T-cell (primary cell): ENCODE measurements at places on chromosomes 6 and 20. TPM values are rescaled to one million over a fixed set of nuclear protein-coding genes. Genes with fewer than 3 reads are reported as not detected.
A peak's percentile ranks its signal among the peaks of the same experiment; 100 is the strongest.

Gene ASIP
- total RNA-seq: not detected

Gene C6orf118
- not detected for total RNA-seq

Gene BTN1A1
- total RNA-seq: not detected

DNA sequence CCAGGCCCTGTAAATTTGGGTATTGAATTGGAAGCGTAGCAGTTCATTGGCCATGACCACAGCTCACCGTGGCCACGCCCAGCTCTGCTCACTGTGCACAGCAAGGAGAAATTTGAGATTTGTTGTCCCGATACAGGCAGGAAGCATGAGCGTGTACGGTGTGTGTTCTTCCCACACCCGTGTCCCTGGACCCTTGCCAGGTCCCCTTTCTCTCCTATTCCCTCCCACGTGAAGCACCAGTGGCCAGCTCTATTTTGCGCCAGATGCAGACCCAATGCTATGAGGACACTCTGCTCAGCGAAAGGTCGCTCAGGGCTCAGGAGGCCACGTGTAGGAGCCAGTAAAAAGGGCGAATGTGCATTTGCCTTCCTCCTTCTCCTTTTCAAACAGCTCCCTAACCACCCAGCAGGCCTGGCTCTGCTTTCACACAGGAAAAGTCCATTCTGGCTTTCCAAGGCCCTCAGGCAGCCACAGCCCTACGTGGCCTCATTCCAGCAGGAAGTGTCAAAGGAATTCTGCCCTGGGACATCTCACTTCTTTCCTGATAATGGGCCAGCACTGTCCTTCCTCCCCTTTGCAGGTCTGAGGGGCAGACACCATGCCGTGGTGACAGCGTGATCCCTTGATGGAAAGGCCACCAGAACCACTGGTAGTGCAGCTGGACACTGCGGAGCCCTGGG is 499.2 kb upstream of the CDH4 start:
- DNase-seq: no peak

- no peak for DNase-seq
Measured at GRCh38 chr20:16407251-16408067, 165.8 kb downstream of the KIF16B start.

DNA sequence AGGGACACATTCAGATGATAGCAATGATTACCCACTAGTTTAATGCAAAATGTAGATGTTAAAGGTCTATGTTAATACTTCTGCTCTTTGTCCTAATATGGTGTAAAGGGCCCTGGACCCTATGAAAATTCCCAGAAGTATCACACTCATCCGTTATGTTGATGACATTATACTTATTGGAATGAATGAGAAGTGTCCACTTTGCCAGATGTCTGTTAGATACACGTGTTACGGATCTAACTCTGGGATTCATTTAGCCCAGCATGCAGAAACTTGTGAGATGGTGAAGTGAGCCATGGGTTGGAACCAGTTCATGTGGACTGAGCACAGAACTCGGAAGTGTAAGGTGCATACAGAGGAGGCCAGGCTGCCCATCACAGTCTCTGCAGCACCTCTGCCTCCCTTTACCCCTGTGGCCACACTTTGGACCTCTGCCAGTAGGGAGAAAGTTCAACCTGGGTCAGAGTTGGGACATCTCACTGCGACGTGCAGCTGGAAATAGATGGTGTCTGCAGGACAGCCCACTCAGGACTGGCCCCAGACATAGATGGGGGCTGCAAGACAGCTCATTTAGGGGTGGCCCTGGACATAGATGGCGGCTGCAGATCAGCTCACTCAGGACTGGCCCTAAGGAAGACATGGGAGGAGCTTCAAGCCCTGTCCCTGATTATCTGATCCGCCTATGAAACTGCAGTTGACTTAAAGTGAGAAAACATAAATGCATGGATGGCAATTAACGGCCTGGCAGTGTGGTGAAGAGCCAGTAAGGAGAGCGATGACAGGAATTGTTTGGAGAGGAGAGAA is 71.2 kb upstream of the THBS2 start:
- DNase-seq: no peak

GRCh38 chr6:159062564-159062945 is 17.8 kb upstream of the TAGAP start:
- peak; percentile 62 for DNase-seq

DNA sequence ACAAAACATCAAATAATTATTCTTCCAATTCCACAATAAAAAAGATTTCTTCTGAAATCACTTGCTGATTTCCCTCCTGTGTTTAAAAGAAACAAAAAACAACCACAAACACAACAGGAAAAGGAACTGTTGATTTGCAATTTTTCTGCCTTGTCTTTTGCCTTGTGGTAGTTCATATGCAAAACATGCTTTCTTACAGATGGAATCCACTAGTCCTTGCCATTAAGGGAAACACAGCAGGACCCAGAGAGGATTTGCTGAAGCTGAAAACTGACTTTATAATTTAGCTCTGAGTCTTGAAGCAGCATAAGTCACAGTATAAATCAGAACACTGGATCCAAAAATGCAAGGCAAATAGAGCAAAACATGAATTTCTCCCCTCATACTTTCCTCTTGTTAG is 328.8 kb downstream of the PHF3 start:
- DNase-seq: no peak

- DNase-seq: no peak
Measured at GRCh38 chr6:162184465-162184864, 543.1 kb downstream of the PRKN start.

Gene LAMA2
- total RNA-seq: 0.47 TPM

DNA sequence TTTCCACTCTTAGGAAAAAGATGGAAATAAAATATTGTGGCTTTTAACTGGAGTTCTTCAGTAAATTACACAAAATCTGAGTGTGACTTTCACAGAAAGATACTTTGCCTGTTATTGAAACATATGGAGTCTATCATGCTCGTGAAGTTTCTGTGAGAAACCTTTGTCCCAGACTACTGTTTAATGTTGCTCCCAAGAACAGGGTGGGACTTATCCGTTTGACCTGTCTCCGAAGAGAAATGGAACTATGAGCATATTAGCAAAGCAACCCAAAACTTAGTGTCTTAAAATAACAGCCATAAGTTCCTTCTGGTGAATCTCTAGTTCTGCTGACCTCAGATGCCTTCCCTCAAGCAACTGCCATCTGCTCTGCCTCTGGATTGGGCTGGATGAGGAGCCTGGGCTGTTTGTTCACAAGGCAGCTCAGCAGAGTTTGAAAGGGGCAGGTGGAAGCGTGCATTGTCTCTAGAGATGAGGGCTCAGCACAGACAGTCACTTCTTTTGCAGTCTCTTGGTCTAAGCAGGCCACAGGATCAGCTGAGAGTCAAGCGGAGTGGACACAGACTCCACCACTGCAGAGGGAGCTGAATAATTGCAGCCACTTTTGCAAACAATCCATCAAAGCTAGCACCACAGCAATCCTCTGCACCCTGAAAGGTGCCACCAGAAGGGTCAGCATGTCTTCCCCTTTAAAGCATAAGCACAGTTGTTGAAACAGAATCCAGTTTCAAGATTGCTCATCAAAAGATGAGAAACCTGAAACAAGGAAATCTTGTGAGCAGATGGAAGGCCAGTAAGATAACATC is 52.8 kb downstream of the MYB start:
- DNase-seq: no peak

DNA sequence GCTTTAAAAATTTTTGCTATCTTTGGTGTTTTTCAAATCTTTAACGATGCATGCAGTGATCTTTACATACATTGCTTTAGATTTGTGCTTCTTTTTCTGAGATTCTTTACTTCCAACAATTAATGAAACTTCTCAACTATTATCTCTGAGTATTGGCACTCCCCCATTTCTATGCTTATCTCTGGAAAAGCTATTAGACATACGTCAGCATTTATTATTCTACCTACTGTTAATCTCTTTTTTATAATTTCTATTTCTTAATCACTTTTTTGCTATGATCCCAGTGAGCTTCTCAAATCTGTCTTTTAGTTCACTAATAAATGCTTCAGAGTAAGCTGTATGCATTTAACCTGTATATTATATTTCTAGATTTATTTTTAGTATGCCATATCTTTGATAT is 264.2 kb upstream of the TFAP2D start:
- no peak for DNase-seq

GRCh38 chr6:157272866-157273755 is 50.2 kb downstream of the TMEM242 start:
- peak; percentile 61 for DNase-seq

GRCh38 chr6:135013211-135013610 is 41.4 kb downstream of the HBS1L start:
- DNase-seq: no peak

Gene SOBP
- 0.47 TPM for total RNA-seq

Gene REM1
- total RNA-seq: not detected

Gene PHACTR1
- total RNA-seq: 0.63 TPM

GRCh38 chr6:10305790-10306415 is 109.0 kb downstream of the TFAP2A start:
- no peak for DNase-seq

GRCh38 chr6:99712519-99712918 is 105.9 kb downstream of the PRDM13 start:
- no peak for DNase-seq

DNA sequence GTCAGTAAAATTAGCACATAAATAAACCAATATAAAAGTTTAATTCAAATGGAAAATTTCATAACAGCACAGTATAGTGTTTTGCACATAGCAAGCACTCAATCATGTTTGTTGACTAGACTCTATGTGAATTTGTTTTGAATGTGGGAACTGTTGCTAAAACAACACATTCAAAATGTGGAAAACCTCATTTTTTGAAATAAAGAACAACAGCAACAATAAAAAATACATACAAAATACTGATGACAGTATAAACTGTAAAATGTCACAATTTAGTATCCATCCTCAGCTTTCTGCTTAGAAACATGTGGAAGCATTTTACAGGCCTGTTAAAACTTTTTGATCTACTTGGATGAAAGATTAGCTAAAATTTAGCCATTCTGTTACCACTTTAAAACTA is 47.4 kb downstream of the HDAC2 start:
- no peak for DNase-seq

Gene DEFB132
- not detected for total RNA-seq

DNA sequence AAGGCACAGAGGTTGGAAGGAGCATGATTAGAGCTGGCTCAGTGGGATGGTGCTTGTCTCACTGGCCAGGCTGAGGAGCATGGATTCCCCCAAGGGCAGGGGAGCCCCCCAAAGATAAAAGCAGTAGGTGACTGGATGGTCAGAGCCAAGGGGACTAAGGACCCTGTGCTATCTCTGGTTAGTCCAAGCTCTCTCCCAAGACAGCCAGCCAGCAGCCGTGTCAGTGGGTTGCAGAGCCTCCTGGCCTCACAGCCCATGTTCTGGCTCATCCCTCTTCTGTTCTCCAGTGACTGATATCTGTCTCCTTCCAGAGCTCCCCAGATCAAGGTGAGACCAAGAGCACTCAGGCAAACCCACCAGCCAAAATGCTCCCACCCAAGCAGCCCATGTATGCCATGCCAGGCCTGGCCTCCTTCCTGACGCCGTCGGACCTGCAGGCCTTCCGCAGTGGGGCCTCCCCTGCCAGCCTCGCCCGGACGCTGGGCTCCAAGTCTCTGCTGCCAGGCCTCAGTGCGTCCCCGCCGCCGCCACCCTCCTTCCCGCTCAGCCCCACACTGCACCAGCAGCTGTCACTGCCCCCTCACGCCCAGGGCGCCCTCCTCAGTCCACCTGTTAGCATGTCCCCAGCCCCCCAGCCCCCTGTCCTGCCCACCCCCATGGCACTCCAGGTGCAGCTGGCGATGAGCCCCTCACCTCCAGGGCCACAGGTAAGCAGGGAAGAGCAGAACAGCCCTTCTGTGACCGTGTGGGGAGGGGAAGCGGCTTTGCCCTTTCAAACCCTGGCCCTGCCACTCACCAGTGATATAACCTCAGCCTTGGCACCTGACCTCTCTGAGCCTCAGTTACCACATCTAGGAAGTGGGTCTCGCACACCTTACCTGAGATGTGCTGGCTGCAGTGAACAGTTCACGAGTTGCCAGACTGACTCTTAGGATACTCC is 121.3 kb downstream of the JPH2 start:
- DNase-seq: no peak

Gene IRF4
- total RNA-seq: 28.4 TPM

GRCh38 chr6:106614166-106614565 is 15.1 kb downstream of the RTN4IP1 start:
- no peak for DNase-seq

Gene FAXC
- total RNA-seq: not detected

Gene LY6G6C
- total RNA-seq: not detected

Gene HSPA1L
- total RNA-seq: 4.1 TPM

DNA sequence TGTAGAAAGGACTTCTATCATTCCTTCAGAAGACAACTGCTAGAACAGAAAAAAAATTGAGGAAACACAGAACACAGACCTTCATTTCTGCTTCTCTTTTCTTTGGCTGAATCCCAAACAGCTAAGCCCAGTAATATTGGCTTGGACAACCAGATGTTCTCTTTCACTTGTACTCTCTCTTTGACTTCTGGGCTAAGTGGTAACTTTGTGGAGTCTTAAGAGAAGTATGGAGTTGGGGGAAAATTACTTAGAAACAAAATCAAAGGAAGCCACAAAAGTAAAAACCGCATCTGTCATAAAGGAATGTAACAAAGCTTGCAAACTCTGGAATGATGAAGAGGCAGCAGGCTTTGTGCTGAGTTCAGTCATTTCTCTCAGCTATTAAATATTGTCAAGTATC is 587.5 kb downstream of the CBLN4 start:
- no peak for DNase-seq

Gene BEND6
- not detected for total RNA-seq

Gene GJA1
- not detected for total RNA-seq

Gene SYNGAP1
- total RNA-seq: 64.5 TPM

Gene PIM1
- 225 TPM for total RNA-seq

GRCh38 chr20:59463541-59463940 is 140.8 kb upstream of the PHACTR3 start:
- DNase-seq: no peak

DNA sequence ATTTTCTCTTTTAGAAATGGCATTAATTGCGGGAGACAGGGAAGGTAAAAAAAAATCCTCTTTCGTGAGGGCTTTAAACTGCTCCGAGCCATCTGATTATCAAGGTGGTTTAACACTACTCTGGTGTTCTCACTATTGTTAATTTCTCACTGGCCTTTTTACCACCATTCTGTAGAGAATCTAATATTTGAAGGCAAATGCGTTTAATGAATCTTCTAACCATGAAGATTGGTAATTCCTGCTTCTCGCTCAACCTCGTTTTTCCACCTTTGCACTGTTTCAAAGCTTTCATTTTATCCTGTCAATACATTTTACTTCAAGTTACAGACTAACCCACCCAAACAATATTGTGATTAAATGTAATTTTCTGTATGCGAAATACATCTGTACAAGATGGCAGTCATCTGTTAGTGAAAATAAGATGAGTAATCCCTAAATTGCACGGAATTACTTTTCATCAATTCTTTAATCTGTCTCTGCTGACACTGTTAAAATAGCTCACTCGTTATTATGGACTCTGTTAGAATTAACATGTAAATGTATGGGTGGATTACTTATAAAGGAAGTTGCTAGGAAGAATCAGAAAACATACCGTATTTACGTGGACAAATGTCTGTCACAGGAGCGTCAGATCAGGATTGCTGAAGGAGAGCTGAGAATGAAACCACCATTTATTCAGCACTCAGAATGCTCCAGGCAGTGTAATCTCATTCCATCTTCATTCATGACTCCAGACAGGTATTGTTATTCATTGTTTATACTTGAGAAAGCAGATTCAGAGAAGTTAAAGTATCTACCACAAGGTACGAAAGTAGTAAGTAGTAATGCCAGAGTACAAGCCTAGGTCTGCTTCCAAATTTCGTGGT is 1.1 kb upstream of the LCA5 start:
- no peak for DNase-seq
